ENCODE measurements at places on chromosomes 3 and 15.

DNA sequence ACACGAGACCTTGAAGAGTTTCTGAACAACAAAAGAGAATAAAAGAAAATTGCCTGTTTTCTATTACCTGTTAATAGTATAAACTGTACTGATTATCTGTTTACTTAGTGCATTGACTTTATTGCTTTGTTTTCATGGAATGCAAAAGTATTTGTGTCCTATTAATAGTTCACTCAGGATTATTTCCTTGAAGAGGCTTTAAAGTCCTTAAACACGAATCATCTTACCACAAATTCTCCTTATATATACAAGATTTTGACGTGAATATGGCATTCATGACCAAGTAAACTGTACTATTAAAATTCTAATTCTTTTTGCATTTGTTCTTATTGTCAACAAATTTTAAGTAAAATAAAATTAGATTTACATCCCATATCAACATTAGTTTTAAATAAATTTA lies 513.0 kb downstream of the NTRK3 start:
- DNase-seq: no peak

GRCh38 chr3:108099679-108100428 lies 9.0 kb upstream of the CD47 start:
- DNase-seq: no peak

DNA sequence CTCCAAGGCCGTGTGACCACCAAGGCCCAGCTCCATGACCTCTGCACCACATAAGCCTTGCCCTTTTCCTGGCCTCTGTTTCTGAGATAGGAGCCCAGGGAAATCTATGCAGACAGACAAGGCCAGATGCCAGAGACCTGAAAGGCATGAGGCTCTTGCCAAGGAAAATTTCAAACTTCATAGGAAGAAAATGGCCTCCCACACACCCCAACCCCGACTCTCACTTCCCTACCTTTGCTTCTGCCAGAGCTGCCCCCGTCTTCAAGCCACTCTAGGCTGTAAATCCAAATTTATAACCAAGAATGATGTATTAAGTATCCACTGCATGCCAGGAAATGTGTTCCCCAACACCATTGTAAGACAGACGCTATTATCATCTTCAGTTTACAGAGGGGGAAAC lies 65.5 kb upstream of the HRH1 start:
- DNase-seq: no peak

DNA sequence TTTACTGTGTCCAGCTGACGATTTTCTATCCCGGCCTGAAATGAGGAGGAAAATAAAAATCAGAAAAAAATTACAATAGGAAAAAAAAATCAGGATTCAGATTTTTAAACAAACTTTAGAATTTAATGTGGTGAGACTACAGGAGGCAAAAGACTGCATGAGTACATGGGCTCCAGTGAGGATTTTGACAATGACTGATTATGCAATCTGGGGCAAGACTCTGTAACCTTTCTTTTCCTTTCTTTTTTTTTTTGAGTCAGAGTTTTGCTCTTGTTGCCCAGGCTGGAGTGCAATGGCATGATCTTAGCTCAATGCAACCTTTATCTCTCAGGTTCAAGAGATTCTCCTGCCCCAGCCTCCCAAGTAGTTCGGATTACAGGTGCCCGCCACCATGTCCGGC lies 29.9 kb downstream of the SPG11 start:
- DNase-seq: no peak

DNA sequence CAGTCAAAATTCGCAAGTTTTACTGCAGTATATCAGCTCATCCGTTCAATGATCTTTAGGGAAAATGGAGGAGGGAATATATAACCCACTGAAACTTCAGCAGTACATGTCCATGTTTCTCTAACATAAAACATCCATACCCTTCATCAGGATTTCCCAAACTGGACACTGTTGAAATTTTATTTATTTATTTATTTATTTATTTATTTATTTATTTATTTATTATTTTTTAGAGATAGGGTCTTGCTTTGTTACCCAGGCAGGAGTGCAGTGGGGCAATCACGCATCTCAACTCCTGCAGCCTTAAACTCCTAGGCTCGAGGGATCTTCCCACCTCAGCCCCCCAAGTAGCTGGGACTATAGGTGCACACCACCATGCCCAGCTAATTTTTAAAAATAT lies 14.8 kb upstream of the HLTF start:
- DNase-seq: no peak

DNA sequence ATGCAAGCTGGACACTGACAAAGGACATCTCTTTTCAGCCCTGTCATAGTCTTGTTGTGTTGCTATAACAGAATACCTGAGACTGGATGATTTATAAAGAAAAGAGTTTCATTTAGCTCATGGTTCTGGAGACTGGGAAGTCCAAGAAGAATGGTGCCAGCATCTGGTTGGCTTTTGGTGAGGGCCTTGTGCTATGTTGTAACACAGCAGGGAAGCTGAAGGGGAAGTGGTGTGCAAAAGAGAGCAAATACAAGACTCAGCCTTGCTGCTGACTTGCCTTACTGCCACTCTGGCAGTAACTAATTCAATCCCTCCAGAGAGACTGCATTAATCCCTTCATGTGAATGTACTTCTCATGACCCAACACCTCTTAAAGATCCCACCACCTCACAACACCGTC lies 356.3 kb upstream of the PROK2 start:
- DNase-seq: no peak

GRCh38 chr3:23537101-23537551 lies 268.6 kb upstream of the UBE2E1 start:
- no peak for DNase-seq

DNA sequence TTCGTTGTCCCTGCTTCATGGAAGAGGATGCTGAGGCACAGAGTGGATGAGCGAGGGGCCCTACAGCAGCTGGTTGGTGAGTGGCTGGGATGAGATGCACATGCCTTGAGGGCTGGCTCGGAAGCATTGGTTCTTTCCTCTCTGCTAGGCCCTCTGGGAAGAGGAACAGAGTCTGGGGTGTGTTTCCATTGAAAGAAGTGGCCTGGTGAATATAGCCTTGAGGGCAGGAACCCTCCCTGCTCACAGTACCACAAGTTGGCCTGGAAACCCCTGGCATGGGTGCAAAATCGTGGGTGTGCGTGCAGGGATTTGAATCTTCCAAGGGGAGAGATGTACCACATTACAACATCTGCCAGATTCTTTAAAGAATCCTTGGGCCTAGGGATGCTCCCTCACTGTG lies 37.6 kb upstream of the ANKRD34C start:
- DNase-seq: no peak

DNA sequence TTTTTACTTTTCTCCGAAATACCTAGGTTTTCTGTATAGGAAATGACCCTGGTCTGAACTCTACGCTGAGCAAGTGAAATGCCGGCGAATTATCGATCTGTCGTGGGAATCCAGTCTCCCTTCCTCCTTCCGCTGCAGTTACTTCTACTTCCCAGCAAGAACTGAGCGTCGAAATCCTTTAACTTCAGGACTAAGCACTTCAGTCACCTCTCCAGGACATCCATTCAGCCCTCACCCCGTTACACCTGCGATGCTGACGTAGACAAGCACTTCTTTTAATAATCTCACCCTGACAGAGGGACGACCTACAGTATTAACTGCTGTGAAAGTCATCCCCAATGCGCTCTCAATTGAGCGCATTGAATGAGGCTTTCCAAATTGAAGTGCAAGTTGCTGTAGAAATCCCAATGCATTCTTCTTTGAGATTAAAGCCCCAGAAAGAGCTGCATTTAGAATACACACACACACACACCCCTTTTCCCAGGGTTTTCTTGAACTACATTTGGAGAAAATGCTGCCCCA lies 1.3 kb downstream of the TOP2B start:
- DNase-seq: no peak

- no peak for DNase-seq
Measured at GRCh38 chr3:118772547-118773011, 262.1 kb downstream of the IGSF11 start.

- DNase-seq: no peak
Measured at GRCh38 chr3:170709046-170709445, 123.2 kb upstream of the SLC7A14 start.

DNA sequence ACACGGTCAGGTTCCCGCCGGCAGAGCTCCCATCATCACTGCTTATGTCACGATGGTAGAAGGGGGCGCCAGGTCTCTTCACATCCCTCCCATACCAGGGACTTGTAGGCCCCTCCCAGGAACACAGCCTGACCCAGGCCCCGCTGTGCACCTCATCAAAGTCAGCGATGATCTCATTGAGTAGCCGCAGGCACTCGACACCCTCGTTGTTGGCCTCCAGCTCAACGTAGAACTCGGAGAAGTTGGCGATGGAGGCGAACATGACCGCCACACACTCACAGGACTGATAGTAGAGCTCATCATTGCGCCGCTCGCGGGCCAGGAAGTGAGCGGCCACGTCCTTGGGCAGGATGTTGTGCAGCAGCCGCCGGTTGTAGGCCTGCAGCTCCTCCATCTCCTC lies 89.2 kb downstream of the SEC22A start:
- no peak for DNase-seq

DNA sequence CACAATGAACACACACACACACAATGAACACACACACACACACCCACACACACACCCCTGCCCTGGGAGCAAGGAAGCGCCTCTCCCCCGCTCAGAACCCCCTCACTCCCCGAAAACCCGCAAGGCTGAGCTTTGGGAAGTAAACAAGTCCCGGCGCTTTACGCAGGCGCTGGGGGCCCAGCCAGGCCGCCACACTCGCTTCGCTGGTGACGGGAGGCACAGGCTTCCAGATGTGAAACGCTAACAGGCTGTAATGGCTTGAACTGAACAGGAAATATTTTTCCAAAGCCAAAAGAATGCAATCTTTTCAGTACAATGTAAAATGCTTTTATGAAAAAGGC lies 122.7 kb upstream of the IGF1R start:
- DNase-seq: no peak
